GM03348 (cell line): ENCODE measurements at places on chromosomes 1 and 21.
A peak's percentile ranks its signal among the peaks of the same experiment; 100 is the strongest.

DNA sequence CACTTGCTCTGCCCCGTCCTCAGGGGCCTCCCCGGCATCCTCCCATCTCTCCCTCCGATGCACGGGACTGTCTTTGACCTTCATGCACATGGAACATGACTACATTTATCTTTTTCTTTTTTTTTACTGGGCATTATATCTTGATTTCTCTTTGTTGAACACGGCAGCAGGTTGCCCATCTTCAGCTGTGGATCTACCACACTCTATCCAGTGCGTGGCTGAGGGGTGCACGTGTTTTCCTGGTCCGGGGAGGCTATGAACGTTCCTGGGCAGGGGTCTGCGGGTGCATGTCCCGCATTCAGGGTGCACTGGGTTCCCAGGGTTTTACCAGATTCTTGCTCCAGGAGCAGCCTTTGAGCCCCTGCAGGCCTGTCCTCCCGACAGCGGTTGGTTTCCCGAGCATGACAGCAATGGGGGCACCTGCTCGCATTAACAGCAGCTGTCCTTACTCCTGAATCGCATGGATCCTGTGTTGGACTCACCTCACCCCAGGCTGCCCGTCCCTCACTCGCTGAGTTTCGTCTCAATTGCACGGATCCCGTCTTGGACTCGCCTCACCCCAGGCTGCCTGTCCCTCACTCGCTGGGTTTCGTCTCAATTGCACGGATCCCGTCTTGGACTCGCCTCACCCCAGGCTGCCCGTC is 7.4 kb downstream of the POFUT2 start:
- DNase-seq, result no peak

- no peak for DNase-seq
Measured at GRCh38 chr1:21319447-21320407, 29.5 kb upstream of the ECE1 start.

- DNase-seq, result no peak
Measured at GRCh38 chr1:94823116-94823515, 3.0 kb downstream of the SLC44A3 start.

DNA sequence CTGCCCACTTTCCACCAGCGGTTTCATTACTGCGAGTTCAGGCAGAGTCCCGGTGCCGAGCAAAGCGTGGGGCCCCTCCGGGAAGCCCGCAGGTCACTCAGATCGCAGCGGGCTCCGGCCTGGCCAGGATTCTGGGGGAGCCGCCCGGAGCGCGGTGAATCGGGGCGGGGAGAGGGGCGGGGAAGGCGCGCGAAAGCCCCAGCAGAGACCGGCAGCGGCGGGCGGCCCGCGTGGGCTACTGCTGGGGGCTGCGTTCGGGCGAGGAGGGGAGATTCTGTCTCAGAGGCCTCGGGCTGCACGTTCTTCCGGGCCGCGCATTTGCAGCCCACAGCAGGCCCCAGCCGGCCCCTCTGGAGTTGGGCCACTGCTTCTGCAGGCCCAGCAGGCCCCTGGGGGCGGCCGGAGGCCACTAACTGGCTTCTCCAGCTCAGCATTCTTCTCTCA is 64.7 kb downstream of the SCCPDH start:
- DNase-seq, result peak; percentile 41

GRCh38 chr1:84830136-84830535 is 62.9 kb downstream of the LPAR3 start:
- DNase-seq, result no peak

DNA sequence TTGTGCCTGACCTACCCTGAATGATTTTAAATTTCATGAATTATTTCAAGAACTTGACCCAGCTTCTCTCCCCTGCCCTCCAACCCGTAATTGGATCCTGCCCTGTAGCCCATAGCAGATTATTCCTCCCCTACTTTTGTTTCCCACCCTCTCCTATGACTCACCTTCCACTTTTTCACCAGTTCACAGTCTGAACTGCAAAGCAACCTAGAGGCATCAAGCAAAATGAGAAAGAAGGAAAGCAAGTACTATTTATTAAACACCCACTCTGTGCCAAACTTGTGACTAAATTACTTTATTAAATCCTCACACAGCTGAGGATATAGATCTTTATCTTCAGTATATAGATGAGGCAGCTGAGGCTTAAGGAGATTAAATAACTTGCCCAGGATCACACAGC is 20.7 kb upstream of the IKBKE start:
- no peak for DNase-seq

- DNase-seq, result no peak
Measured at GRCh38 chr1:55988963-55989452, 590.4 kb downstream of the PLPP3 start.

DNA sequence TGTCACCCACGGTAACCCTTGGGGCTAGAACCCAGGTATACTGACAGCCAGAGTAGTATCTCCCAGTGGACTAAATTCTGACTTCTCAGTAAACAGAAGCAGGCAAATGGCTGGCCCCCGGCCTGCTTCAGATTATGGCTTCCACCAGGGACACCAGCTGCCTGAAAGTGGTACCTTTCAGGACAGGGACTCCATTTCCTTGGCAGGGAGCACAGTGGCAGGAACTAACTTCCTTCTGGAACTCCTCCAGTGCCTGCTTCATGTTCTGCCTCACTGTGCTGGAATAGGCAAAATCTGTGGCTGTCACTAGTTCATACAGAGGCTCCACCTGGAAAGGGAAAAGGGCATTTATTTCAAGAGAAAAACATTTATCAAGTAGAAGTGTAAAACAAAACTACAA is 32.7 kb downstream of the C8B start:
- no peak for DNase-seq

GRCh38 chr1:91708691-91709090 is 177.3 kb downstream of the TGFBR3 start:
- no peak for DNase-seq

GRCh38 chr1:26541816-26542711 is 12.5 kb downstream of the RPS6KA1 start:
- DNase-seq, result peak; percentile 66

DNA sequence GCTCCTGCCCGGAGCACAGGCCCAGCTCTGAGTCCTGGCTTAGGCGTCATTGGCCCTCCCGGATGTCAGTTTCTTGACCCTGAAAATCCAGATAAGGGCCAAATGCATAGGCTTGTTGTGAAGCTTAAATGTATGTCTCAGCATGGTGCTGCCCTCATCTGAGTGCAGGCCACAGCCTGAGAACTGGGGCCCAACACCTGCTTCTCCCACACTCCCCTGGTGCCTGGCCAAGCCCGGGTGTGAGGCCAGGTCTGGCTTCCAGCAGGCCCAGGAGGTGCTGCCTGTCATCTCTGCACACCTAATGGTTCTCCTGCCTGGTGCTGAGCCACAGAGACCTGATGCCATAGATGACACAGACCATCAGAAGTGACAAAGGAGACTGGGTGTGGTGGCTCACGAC is 14.0 kb downstream of the MX2 start:
- no peak for DNase-seq

DNA sequence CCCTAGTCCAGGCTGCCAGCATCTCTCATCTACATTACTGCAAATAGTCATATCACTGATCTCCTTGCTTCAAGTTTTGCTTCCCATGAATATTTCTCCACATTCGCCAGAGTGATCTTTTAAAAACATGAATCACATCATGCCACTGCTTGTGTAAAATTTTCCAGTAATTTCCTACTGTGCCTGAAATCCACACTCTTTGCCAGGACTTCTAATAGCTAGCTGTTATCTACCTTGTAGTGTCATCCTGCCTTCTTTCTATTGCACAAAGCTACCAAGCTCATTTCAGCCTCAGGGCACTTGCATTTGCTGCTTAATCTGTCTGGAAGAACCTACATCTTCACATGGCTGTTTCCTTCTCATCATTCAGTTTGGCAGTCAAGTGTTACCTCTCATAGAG is 33.9 kb upstream of the ZNF362 start:
- DNase-seq, result no peak

DNA sequence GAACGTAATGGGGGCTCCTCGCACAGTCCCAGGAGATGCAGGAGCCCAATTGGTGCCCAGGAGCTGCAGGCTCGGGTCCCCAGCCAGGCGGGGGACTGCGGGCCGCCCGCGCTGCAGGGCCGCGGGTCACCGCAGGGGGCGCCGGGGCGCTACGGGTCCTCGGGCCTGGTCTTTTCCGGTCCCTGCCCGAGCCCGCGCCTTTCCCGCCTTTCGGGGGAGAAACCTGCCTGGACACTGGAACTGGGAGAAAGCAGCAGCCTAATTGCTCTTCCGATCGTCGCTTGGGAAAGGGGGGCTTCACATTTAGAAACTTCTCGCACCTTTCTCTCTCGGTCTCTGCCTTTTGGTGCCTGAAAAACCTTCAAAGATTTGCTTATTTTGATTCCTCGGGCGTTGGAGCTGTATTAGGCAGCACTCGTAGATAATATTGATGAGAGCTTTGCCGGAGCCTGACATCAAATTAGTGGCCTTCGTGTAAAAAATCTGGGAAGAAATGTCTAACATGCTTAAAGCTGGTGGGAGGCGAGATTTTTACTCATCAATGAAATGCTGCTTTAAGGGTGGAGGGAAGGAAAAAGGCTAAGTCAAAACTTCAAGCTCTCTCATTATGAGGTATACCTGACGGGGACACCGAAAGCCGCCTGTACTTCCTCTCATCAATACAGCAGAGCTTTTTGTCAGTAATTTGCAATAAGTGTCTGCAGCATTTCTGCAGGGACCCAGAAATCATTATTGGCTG is 12.6 kb upstream of the BARHL2 start:
- DNase-seq, result no peak

DNA sequence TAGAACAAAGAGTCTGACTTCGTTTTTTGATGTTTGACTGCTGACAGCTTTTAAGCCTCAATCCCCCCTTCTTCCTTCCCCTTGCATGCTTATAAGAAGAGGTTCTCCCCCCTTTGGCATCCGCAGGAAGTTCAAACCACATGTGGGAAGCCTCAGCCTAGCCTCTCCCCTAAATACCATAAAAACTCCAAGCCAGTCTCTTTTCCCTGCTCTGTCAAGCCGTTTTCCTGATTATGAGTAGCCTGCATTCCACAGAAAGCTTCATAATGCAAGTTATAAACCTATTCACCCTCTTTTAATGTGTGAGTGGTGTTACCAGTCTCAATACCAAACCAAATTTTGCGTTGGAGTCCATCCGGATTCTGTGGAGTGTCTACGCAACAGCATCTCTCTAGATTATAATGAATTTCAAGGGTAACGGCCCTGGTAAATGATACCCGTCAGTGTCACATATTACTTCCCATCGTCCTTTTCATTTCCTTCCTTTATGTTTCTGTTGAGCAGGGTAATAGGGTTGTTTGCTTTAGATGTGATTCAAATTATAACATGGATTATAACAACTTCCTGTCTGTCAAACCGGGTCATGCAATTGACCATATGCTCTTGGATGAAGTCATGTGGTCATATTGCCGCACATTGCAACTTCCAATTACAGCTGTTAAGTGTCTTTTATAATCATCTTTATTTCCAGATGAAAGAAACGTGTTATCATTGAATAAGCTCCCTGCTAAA is 717.5 kb downstream of the RWDD3 start:
- no peak for DNase-seq

GRCh38 chr1:2595261-2595811 is 8.8 kb downstream of the PRXL2B start:
- no peak for DNase-seq

- DNase-seq, result peak; percentile 97
Measured at GRCh38 chr1:178093494-178093950, 382 bp upstream of the RASAL2 start.

DNA sequence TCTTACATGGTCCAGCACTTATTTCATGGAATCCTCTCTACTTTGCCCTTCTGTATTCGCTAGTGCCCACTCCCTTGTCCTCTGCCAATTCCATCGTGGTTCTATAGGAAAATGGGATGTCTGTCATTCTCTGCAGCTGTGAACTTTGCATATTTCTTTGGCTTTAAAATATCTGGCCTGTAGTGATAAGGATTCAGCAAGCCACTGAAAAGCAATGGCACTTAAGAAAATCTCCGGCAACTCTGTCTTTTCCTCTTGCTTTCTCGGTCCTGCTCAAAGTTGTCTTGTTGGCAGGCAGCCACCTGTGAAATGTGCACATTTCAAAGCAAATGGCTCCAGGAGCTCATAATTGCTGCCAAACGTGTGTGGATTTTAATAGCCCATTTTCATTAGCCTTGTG is 91.8 kb downstream of the CHD1L start:
- no peak for DNase-seq

GRCh38 chr1:53787655-53788054 is 48.7 kb upstream of the GLIS1 start:
- DNase-seq, result no peak

GRCh38 chr1:32903991-32904785 is 3.0 kb upstream of the TMEM54 start:
- no peak for DNase-seq

GRCh38 chr1:156437037-156437867 is 63.3 kb downstream of the MEF2D start:
- DNase-seq, result no peak

- DNase-seq, result no peak
Measured at GRCh38 chr1:203129501-203130231, 2.1 kb downstream of the ADORA1 start.

DNA sequence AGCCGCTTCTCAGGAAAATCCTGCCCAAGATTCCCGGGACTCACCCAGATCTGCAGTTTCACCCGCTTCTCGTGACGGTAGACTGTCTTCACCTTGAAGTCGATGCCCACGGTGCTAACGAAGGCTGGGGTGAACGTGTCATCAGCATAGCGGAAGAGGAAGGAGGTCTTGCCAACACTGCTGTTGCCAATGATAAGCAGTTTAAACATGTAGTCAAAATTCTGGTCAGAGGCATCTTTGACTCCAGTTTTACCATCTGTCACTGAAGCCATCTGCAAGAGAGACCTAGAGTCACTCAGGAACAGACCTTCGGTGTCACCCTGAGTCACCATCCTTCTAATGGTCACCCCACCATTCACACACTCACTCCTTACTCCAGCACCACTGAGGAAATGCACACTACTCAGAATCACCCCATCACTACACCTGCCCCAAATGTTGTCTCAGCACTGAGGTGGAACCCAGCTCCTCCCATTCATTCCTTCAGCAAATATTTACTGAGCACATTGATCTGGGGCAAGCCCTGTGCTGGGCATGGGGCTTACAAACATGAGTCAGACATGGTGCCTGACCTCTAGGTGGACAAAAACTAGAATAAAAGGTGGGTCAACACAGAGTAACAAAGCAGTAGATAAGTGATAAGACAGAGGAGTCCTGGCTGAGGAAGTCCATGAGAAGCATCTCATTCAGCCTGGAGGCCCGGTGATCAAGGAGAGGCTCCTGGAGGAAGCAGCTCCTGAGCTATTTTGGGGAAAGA is 13.5 kb downstream of the RAB3B start:
- DNase-seq, result no peak

- DNase-seq, result no peak
Measured at GRCh38 chr1:1559066-1559465, 15.6 kb downstream of the SSU72 start.
